ENCODE measurements at places on chromosomes 3 and 15. TPM values are rescaled to one million over a fixed set of nuclear protein-coding genes. Genes with fewer than 3 reads are reported as not detected.

Gene ALDH1A2
- 0.79 TPM for total RNA-seq

Gene GPR62
- not detected for total RNA-seq

Gene ABI3BP
- total RNA-seq: 0.53 TPM

Gene CASR
- total RNA-seq: not detected

Gene MKRN2OS
- 2.1 TPM for total RNA-seq

Gene TMEM207
- total RNA-seq: not detected

Gene EBLN2
- 5.6 TPM for total RNA-seq

Gene C15orf62
- total RNA-seq: 1.8 TPM

Gene IL20RB
- 291 TPM for total RNA-seq

Gene ENTPD3
- 8.4 TPM for total RNA-seq

Gene PTX3
- total RNA-seq: 0.90 TPM

Gene CHDH
- under 0.01 TPM for total RNA-seq

Gene SPTBN5
- total RNA-seq: 0.53 TPM

Gene A4GNT
- not detected for total RNA-seq

Gene TMCC1
- 18.2 TPM for total RNA-seq

All from bronchial epithelial cell (primary cell).